ENCODE measurements at places on chromosomes 3 and 15. TPM values are rescaled to one million over a fixed set of nuclear protein-coding genes. Genes with fewer than 3 reads are reported as not detected.

CAMP gene
- total RNA-seq: not detected

ULK4 gene
- 41.4 TPM for total RNA-seq

AMT gene
- 32.8 TPM for total RNA-seq

LAMB2 gene
- total RNA-seq: 154 TPM

GRCh38 chr15:78077053-78077870, at the start of gene TBC1D2B:
TBC1D2B (minus strand) TSS chr15:78077711; CDS start chr15:78077652, 59 bp downstream.
- H3K36me3 ChIP-seq: no peaks in the 10 kb centered on the region
- no peak within 1 kb of the TSS for H3K27ac ChIP-seq
- peaks cover 23% of the 10 kb centered on the region for H3K4me1 ChIP-seq
- peak within 1 kb of the TSS; percentile 89 for H3K4me3 ChIP-seq
- peak; percentile 81 for DNase-seq

- peaks cover 17% of the 10 kb centered on the region for H3K36me3 ChIP-seq
- peaks cover 33% of the 10 kb centered on the region for H3K4me1 ChIP-seq
- H3K4me3 ChIP-seq: no peak overlapping the region
- H3K27me3 ChIP-seq: no peaks in the 10 kb centered on the region
Measured at GRCh38 chr3:39144748-39145380, 8.5 kb downstream of the CSRNP1 start.

DNA sequence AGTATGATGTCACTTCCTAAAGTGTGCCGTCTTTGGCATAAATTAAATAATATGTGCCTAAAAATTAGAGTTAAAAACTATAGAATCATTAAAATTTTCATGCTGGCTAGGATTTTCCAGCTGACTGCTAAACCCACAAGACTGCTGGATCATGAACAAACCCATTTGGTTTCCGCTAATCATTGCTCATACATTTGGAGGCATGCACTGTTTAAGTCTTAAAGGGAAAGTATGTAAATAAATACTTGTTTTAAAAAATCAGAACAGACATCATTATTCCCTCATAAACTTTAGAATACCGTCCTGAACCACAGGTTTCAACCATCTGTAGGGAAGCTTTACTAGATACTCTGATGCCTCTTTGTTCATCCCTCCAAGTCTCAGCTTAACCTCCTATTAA, 26.5 kb downstream of the ATP6V1A start:
- no peaks in the 10 kb centered on the region for H3K27me3 ChIP-seq
- H3K36me3 ChIP-seq: no peaks in the 10 kb centered on the region
- no peak overlapping the region for H3K27ac ChIP-seq
- no peak overlapping the region for H3K4me3 ChIP-seq
- peaks cover 15% of the 10 kb centered on the region for H3K4me1 ChIP-seq

GRCh38 chr3:9653565-9654248, 4.4 kb downstream of the MTMR14 start:
- H3K27me3 ChIP-seq: no peaks in the 10 kb centered on the region
- H3K4me1 ChIP-seq: 0 out of 2 replicates have a peak, but pooled peaks cover 5% of the 10 kb centered on the region
- peaks cover 11% of the 10 kb centered on the region for H3K36me3 ChIP-seq
- H3K27ac ChIP-seq: no peak overlapping the region
- no peak overlapping the region for H3K4me3 ChIP-seq

DNA sequence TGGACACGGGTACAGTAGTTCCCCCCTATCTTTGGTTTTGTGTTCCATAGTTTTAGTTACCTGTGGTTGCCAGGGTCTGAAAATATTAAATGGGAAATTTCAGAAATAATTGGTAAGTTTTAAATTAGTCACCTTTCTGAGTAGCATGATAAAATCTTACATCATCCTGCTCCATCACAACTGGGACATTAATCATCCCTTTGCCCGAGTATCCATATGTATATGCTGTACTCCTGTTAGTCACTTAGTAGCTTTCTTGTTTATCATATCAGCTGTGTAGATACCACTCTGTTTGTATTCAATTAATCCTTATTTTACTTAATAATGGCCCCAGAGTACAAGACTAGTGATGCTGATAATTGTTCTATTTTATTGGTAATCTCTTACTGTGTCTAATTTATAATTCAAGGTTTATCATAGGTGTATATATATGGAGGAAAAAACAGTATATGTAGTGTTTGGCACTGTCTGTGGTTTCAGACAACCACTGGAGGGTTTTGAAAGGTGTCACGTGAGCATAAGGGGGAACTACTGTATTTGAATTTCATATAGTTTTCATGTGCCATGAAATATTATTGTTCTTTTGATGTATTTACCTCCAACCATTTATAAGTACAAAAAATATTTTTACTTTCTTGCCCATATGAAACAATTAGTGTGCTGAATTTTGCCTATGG, 41.4 kb downstream of the CTDSPL2 start:
- H3K36me3 ChIP-seq: no peaks in the 10 kb centered on the region
- no peak overlapping the region for H3K27ac ChIP-seq
- DNase-seq: no peak
- no peaks in the 10 kb centered on the region for H3K4me1 ChIP-seq
- H3K27me3 ChIP-seq: no peaks in the 10 kb centered on the region
- H3K4me3 ChIP-seq: no peak overlapping the region
